CD4-positive, alpha-beta T cell treated with Interleukin-15 for 1 hour (primary cell): ENCODE measurements at places on chromosomes 2 and 18.

DNA sequence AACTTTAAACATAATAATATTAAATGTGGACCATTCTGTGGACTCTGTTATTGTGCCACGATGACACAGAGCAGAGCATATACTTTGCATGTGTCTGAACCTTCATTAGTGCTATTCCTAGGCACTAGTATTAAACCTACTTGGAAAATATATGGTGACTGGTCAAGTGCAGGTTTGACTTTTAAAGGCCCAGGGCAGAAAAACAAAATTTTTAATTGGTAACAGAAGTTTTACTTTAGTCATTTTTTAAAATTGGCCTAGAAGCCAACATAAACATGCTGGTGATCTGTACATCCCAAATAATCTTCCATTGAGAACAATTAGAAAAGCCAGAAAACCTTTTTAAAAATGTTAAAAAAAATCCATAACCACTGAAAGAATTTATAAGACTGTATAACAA lies 16.6 kb downstream of the LDAH start:
- no peak for DNase-seq

DNA sequence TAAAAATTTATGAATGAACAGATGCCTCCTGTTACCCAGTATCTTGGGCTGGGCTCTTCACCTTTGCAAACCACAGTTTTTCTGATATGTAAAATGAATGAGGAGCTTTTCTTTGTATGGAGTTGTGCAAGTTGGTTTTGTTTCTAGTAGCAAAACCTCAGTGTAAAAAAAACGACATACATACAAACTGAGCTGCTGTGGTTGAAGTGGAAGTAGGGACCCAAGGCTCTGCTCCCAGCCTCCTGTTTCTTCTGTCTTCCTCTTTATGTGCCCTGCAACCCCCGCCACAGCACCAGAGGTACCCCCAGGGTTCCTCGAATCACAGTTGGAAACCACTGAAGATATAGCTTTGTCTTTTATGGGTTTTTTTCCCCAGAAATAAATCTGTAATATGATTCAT lies 118.1 kb downstream of the MYO1B start:
- no peak for DNase-seq

GRCh38 chr2:217988014-217988839 lies 14.6 kb downstream of the TNS1 start:
- peak; percentile 58 for DNase-seq

DNA sequence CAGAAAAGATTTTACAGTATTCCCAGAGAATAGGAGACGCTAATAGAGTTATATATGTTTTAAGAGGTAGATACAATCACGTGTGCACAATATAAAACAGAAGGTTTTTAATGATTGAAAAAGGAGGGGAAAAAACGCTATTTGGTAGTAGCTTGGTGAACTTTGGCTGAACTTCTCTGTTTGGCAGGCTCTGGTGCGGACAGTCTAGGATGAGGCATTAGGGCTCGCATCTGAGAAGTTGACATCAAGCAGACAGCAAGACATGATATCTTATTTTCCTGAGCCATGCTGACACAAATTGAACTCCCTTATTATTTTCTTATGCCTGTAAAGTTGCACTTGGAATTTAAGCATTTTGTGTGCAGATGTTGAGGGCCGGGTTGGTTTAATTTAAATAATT lies 176.6 kb downstream of the EN1 start:
- no peak for DNase-seq

GRCh38 chr2:7601990-7602389 lies 684.8 kb downstream of the RNF144A start:
- no peak for DNase-seq

- no peak for DNase-seq
Observed at GRCh38 chr2:60317034-60317386, 236.4 kb downstream of the BCL11A start.

DNA sequence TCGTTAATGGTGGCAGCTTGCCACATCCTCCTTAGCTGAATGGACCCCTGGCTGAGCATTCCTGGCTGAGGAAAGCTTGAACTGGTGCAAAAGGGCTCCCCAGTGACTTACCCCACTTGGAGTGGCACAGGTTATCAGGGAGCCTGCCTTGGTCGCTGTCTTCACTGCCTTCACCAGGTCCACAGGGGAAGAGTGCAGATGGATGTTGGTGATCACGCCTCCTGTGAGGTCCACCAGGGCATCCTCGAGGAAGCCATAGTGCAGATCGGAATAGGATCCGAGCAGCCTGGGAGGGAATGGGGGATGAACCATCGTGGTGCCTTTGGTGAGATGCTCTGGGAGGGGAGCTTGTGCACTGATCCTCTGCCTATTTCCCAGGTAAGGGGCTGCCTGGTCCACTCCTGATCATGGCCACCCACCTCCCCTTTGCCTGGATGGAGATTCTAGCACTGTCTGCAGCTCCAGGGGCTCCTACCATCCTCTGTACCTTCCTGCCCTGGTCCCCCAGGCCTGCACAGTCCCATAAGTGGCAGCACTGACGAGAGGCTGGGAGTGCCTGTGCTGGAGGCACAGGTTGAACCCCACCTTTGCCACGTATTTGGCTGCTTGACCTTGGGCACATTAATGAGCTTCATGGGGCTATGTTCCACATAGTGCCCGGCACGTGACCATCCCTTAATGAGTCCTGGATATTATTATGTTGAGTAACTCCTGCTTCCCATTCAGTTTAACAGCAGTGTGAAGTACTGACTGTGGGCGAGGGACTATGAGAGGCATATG lies 43.0 kb downstream of the CAPN13 start:
- no peak for DNase-seq

GRCh38 chr2:130870779-130871178 lies 34.1 kb downstream of the ARHGEF4 start:
- DNase-seq, result no peak
